GM13977 (cell line): ENCODE measurements at places on chromosomes 12 and 14.
A peak's percentile ranks its signal among the peaks of the same experiment; 100 is the strongest.

DNA sequence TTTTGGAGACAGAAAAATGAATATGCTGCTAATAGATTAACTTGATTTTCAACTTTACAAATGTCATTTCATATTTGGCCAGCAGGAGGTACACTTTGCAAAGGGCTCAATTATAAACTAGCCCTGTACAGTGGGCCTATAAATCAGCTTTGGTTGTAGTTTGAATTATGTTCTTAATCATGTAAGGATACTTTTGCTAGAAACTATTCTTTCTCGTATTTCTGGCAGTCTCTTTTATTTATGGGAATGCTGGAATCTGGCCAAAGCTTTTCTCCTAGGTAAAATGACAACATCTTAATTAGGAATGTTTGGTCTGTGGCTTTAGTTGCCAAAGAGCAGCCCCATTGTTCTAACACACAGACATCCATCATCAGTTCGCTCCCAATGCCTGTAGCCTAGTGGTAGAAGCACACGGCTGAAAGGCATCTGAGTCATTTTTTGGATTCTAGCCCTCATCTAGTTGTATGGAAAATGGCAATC, 1322.3 kb upstream of the SEL1L start:
- DNase-seq, result peak; percentile 4

- DNase-seq, result no peak
Observed at GRCh38 chr12:22014041-22014782, 31.8 kb upstream of the CMAS start.

GRCh38 chr12:18192119-18192518, 69.2 kb upstream of the PIK3C2G start:
- no peak for DNase-seq

DNA sequence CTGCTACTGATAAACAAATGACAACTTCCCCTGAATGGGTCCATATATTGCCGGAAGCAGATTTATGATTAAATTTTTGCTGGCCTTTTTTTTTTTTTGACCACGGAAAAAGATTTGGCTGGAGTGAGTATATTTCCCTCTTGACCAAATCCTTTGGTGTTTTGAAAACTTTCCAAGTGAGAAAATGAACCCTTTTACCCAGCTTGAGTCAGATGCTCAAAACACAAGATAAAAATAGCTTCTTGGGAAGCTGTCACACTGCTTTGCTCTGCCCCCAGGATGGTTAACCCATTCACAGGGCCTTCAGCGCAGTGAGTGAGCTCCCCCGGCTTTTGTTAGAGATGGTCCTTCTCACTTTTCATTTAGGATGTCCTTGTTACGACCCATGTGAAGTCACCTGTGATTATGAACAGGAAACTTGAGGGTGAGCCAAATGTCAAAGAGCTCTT, 224.3 kb downstream of the PELI2 start:
- DNase-seq, result no peak

GRCh38 chr14:64879635-64880220, at the start of gene SPTB:
Gene SPTB, minus strand, starts transcription at chr14:64879907. Its CDS starts 56,813 bp downstream, at chr14:64823094.
- peak; percentile 74 for DNase-seq

- DNase-seq, result no peak
Observed at GRCh38 chr12:9701380-9702154, 31.3 kb downstream of the CLECL1 start.

DNA sequence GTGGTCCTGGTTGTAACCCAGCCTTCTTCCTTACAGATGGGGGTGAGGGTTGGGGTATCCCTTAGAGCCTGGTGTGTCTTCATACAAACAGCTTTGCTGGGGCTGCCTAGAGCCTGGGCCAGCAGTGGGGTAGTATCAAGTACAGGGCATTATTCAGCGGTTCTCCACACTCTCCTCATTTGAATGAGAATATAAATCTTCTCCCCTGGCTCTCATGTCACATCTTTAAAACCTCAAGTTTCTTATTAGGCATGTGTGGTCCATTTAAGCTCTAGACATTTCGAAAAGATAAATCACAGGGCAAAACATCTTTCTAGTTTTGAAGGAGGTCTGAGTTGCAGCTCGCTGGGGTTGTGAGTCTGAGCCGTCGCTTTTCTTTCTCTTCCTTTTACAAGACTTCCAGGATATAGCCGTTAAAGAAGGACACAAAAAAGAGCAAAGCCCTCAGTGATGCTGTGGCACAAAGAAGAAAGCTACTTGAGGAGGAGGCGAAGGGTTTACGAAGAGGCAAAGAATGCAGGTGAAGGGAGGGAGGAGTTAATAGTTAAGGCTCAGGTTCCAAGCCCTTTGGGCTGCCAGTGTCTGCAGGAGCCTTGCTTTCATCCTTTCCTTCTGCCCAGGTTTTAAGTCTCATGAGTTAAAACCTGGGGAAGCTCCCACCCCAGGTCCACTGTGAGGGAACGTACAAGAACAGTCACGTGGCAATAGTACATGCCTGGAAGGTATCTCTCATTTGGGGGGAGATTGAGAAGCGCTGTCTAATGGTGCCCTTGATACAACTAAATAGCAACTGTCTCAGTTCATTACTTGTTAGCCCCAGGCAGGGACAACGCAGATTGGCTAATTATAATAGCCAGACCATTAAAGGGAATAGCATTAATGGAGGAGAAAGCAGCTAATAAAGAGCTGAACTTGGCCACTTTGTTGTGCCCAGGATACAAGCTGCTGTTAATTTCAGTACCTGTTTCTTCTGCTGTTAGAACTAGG, 94.2 kb downstream of the ETV6 start:
- DNase-seq, result no peak

- no peak for DNase-seq
Observed at GRCh38 chr14:89294060-89294459, 123.0 kb downstream of the FOXN3 start.

GRCh38 chr14:99023371-99023770, 248.6 kb downstream of the BCL11B start:
- DNase-seq, result no peak
